ENCODE measurements at places on chromosomes 3 and 15.

- no peak for DNase-seq
These were observed 84.3 kb upstream of the RPL32 start for GRCh38 chr3:12925648-12926047.

- no peak for DNase-seq
These were observed 7.5 kb upstream of the NR1I2 start for GRCh38 chr3:119774444-119774843.

GRCh38 chr3:85193565-85193964, 234.8 kb downstream of the CADM2 start:
- DNase-seq = no peak

DNA sequence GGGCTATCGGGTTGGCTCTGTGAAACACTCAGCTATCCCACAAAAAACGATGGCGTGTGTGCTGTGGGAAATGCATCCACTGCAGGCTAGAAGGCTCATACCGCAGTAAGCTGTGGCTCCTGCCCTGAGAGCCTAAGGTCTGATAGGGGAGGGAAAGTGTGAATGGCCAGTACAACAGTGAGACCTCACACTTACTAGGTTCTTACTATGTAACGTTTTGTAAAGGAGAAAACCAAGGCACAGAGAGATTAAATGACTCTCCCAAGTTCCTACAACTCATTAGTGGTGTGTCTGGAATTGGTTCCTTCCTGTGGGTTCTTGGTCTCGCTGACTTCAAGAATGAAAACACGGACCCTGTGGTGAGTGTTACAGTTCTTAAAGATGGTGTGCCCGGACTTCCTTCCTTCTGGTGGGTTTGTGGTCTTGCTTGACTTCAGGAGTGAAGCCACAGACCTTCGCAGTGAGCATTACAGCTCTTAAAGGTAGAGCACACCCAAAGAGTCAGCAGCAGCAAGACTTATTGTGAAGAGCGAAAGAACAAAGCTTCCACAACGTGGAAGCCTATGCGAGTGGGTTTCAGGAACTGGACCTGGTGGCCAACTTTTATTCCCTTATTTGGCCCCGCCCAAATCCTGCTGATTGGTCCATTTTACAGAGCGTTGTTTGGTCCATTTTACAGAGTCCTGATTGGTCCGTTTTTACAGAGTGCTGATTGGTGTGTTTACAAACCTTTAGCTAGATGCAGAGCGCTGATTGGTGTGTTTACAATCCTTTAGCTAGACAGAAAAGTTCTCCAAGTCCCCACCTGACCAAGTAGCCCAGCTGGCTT, 161.7 kb downstream of the POLR2M start:
- peak; percentile 90 for DNase-seq

GRCh38 chr3:45612918-45613602, 18.5 kb downstream of the LIMD1 start:
- no peak for DNase-seq

DNA sequence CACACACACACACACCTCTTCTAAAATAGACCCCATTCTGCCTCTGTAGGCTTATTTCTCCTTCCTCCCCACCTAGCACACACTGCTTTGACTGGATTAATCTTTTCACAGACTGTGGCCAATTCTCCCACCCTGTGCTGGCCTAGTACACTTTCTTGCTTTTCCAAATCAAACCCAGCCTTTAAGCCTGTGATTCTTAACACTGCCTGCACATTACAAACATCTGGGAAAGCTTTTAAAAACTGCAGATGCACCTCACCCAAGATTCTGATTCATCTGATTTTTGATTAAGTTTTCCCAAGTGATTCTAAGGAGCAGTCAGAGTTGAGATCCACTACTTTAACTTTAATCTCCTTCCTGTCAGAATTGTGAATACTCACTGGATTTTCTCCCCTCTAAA, 12.8 kb downstream of the CSNK1G1 start:
- no peak for DNase-seq

DNA sequence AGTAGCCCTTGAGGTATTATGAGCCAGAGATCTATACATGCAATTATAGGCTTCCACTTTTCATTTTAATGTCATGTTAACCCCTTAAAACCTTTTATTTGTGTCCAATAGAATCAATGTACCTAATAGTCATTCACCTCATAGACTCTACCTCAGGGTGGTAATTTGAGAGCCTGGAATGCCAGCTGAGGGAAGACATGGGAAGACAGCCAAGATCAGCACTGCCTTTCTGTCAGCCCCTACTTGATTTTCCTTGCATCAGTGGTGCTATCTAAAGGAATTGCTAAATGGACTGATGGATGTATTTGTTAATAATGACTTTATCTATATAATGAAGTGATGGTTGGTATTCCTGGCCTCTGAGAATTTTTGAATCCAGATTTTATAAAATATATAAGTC, 113.3 kb upstream of the GBE1 start:
- DNase-seq = no peak

DNA sequence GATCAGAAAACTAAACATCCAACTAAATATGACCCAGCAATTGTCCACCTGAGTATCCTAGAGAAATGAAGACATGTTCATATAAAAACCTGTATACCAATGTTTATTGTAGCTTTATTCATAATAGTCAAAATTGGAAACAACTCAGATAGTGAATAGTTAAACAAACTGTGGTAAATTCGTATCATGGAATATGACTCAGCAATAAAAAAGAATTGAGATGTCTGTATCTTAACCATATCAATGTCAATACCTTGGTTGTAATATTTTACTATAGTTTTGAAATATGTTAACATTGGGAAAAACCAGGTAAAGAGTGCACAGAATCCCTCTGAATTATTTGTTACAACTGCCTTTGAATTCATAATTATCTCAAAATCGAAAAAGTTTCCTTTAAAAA, 159.3 kb upstream of the GAP43 start:
- DNase-seq = no peak

- no peak for DNase-seq
These were observed 145.5 kb downstream of the GMNC start for GRCh38 chr3:190716961-190717360.

GRCh38 chr3:185347399-185347798, 15.5 kb upstream of the MAP3K13 start:
- DNase-seq = no peak

GRCh38 chr3:140416666-140417065, 261.2 kb upstream of the TRIM42 start:
- DNase-seq = no peak

Measured in KBM-7 (cell line).